COLO829 (cell line): ENCODE measurements at places on chromosomes 5 and 9.

GRCh38 chr5:127885176-127885575 lies 182.0 kb downstream of the CCDC192 start:
- DNase-seq = no peak

DNA sequence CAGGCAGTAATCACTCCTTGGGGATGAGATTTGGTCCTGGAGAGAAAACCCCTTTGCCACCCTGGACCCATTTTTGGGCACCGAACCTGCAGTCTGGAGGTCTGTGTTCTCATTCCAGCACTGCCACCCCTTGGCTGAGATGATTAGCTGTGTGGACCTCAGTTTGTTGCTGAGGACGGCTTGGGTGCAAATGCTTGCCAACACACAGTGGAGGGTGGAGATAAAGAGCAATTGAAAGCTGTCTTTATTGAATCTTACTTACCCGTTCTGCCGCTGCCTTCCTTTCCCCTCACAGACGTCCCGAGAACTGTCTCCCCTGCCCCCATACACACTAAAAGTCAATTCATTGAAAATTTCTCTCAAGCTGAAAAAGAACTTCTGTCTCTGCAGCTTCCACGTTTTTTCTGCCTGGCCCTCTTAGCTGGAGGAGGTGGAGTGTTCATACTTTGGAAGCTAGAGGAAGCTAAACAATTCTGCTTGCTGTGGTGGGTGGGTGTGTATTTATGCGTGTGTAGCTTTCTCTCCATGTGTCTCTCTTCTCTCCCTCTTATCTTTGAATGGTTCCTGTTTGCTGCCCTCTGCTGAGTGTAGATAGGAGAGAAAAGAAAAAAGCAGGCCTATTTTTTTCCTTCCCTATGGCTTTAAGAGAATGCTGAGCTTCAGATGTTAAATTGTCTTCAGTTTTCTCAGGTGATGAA lies 6.6 kb downstream of the GALNT10 start:
- DNase-seq = no peak

DNA sequence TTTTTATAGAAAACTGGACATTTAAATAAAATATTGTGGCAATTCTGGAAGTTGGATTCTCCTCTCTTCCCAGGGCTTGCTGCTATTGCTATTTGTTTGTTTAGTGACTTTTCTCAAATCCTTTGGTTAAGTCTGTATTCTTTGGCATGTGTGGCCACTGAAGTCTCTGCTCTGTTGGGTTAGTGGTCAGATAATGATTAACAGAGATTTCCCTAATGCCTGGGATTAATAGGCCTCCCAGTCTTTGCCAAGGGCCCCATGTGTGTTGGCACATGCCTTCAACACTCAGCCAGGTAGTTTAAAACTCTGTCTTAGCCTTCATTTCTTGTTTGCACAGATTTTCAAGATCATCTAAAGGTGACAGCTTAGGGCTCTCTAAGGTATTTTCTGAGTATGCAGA lies 92.8 kb upstream of the EPB41L4A start:
- DNase-seq = no peak

GRCh38 chr5:139569270-139569955 lies 8.3 kb downstream of the UBE2D2 start:
- no peak for DNase-seq

- no peak for DNase-seq
Measured at GRCh38 chr9:3916984-3917383, 382.9 kb downstream of the GLIS3 start.

GRCh38 chr9:90914868-90915483 lies 113.4 kb downstream of the SYK start:
- peak; percentile 87 for DNase-seq

GRCh38 chr9:7819984-7820383 lies 20.4 kb upstream of the DMAC1 start:
- no peak for DNase-seq

- DNase-seq = no peak
Measured at GRCh38 chr5:100634937-100635534, 99.9 kb downstream of the FAM174A start.

DNA sequence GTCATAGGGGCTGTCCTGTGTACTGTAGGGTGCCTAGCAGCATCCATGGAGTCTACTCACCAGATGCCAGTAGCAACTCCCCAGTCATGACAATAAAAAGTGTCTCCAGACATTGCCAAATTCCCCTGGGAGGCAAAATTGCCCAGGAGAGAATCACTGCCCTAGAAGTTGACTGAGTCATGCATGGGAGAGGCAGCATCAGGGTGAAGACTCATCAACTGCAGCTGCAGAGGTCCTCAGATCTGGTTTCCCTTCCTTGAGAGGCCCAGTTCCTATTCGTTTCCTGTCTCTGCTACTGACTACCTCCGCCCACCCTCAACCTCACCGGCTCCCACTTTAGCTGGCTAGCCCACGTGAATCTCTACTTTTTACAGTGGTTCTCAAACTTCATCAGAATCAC lies 88.6 kb upstream of the AGXT2 start:
- no peak for DNase-seq

- DNase-seq = no peak
Measured at GRCh38 chr9:114338187-114338586, 8.5 kb downstream of the ORM2 start.

DNA sequence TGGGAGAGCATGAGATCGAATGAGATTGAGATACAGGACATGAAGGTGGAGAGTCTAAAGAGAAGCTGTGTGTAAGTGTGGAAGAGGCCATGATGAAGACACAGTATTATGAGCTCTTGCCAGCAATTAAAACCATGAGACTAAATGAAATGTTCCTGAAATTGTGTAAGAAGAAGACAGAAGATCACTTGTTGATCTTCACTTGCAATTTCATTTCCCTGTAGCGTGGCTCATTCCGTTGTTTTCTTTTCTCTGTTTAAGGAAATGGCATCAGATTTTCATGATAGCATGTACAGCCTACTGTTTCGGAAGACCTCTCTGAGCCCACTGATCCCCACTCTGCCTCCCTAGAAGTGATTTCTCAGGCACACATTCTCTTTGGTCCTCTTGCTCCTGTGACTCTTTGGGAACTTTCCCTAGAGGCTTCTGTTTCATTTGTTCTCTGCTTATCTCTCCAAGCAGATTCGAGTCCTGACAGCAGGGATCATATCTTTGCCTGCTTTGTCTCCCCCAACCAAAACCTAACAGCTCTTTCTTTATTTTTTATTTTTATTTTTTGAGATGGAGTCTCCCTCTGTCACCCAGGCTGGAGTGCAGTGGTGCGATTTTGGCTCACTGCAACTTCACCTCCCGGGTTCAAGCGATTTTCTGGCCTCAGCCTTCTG lies 16.8 kb downstream of the PIP5K1B start:
- no peak for DNase-seq

DNA sequence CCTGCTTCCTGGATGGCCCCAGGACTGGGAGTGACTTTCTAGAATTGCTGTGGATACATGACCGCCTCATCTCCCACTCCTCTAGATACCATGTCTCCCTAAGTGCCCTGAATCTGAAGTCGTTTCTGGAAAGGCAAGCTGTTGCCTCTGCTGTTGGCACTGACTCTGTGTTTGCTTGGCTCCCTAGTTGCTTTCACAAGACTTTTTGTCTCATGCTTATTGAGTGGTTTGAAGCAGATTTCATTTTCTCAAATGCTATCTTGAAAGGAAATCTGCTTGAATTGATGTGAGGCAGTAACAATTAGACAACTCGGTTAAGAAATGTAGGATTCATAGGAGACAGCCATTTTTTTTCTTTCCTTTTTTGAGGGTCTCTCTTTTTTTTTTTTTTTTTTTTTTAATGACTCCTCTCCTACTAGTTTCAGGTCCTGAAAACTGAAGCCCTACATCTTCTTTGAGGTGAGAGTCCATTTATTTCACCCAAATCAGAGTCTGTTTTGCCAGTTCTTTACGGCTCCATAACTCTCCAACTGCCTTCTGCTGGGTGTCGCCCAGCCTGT lies 65.9 kb downstream of the PRDM6 start:
- DNase-seq = no peak

GRCh38 chr5:179550511-179551342 lies at the start of gene RUFY1:
Gene RUFY1, plus strand, starts transcription at chr5:179550554. Its CDS starts 16 bp downstream, at chr5:179550570.
- peak; percentile 30 for DNase-seq

- DNase-seq = no peak
Measured at GRCh38 chr5:121975294-121975693, 13.5 kb downstream of the SRFBP1 start.
